ENCODE measurements at places on chromosomes 7 and 10.

- DNase-seq, result no peak
These were observed 11.4 kb upstream of the PTN start for GRCh38 chr7:137354961-137355360.

GRCh38 chr10:110619514-110620397 is 24.4 kb upstream of the RBM20 start:
- DNase-seq, result no peak

- no peak for DNase-seq
These were observed 33.2 kb upstream of the ZNF479 start for GRCh38 chr7:57165285-57165899.

DNA sequence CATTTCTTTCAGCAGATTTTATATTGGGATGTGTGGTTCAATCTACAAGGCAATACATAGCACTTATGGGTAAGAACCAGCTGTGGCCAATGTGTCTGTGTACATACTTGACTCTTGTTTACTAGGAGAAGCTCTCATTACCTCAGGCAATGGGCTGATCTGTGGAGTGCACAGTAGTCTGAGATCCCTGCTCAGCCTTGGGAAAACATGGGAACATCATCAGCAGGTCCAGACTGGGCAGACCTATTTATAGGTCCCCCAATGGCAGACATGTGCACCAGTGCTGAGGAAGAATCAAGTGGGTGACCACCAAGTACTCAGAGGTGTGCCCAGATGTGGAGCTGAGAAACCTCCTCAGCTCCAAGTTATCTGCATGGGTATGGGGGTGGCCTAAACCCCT is 349.7 kb downstream of the KIF20B start:
- DNase-seq, result no peak

GRCh38 chr10:119335671-119336353 is 128.4 kb downstream of the GRK5 start:
- DNase-seq, result peak; percentile 38

DNA sequence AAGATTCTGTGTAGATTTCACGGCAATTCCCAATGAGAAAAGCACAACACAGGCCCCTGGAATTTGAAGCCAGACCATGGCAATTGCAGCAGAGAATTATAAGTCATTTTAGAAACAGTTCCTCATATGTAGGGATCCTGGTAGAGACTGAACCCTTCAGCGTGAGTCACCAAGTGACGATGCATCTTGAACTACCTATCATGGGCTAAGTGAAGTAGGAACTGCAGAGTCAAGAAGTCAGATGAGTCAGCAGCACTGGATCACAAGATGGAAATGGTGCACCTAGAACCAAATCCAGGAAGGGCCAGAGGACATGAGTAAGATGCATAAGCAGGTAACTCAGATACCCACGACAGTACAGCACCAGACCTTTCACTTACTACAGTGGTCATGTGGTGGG is 140.0 kb upstream of the TPK1 start:
- peak; percentile 84 for DNase-seq

- no peak for DNase-seq
These were observed 110.6 kb downstream of the RAB11FIP2 start for GRCh38 chr10:117936141-117936540.

- DNase-seq, result peak; percentile 8
These were observed 138.5 kb downstream of the CPED1 start for GRCh38 chr7:121126801-121127534.

DNA sequence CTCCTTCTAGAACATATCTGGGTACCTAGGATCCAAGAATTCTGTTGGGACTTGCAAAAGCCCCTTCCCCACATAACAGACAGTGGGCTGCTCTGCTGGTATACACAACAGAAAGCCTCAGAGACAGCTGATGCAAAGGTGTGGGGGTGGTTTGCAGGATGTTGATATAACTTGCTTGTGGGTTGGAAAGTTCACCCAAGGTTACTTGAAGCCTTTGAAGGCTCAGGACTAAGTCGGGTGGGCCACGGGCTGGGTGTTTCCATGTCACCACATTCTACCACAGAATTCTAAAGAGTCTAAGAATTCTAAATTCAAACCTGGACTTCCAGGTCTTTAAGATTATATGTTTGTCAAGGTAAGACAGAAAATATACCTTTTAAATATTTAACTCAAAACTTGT is 7.4 kb upstream of the NRCAM start:
- no peak for DNase-seq

DNA sequence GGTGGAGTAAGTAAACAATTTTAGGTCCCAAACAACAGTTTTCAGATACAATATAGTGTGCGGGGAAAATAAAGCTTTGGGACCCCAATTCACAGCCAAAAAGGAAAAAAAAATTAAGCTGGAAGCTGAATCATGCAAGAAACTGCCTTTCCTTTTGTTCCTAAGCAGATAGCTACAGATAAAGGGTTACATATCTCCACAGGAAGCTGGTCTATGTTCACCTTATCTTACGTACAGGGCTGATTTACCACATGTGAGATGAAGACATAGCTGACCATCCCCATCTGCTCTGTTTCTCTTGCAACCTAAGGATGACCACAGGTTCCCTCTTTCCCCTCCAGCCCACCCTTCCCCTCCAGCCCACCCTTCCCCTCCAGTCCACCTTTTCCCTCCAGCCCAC is 14.2 kb upstream of the PFKP start:
- DNase-seq, result no peak

DNA sequence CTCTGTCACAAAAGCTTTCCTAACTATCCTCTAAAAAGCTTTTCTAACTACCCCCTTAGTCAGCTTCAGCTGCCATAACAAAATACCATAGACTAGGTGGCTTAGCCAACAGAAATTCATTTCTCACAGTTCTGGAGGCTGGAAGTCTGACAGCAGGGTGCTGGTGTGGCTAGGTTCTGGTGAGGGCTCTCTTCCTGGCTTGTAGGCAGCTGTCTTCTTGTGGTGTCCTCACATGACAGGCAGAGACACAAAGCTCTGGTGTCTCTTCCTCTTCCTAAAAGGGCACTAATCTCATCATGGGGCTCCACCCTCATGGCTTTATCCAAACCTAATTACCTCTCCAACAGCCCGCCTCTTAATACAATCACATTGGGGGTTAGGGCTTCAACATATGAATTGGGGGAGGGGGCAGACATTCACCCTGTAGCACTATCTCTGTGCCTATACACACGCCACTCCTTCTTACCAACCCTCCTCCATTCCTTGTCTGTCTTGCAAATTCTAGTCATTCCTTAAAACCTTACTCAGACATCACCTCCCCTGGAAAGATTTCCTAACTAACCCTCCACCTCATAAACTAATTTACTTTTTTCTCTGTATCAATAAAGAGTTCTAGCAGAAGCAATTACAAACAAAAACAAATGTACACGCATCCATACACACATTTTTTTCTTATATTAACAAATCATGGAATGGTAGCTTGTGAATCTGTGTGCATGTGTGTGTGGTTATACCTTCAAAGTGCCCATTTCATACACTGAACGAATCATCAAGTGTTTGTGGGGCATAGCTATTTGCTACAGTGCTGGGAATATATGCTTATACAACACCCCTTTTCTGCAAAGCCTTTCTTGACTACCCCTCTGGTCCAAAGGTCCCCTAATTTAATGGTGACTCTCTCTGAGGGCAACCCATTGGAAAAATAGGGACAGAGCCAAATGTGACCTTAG is 26.4 kb downstream of the RHOBTB1 start:
- no peak for DNase-seq

DNA sequence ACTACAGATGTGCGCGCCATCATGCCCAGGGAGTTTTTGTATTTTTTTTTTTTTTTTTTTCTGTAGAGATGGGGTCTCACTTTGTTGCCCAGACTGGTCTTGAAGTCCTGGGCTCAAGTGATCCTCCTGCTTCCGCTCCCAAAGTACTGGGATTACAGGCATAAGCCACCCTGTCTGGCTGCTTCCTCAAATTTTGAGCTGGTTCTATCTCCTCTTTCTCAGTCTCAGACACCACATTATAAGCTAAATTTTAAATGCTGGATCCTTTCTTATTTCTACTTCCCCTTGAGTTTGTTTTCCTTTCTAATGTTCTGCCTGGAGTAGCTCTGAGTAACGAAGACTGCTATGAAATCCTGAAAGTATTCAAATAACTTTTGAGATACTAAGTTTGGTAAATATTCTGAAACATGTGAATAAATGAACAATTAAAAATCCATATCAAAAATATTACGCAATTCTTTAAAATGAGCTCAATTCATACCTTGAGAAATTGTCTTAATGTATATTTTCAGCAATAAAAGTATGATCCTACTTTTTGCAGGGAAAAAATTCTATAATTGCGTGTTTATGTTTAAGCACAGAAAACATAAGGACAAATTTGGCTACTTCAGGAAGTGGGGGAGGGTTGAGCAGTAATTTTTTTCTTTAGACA is 15.0 kb downstream of the TCAF1 start:
- no peak for DNase-seq

GRCh38 chr7:28685644-28686417 is 272.3 kb downstream of the TRIL start:
- DNase-seq, result peak; percentile 97

GRCh38 chr10:89357096-89357495 is 20.8 kb upstream of the IFIT1B start:
- no peak for DNase-seq

GRCh38 chr10:44306147-44306710 is 78.7 kb downstream of the CXCL12 start:
- DNase-seq, result peak; percentile 15

DNA sequence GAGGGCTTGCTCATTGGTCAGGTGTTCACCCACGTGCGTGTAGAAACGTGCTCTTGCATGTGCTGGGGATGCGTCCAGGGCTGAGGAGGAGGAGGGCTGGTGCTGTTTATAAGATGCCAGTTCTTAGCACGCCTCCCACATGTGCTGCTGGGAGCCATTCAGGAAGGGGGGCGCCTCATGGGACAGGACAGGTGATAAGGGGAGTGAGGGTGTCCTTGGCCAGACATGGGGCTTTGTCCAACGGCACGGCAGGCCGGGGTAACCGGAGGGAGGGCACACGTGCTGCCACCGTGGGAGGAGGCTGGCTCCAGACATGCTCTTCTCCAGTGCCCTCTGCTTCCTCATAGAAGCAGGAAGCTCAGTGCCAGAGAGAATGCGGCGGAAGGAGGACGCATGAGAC is 150.0 kb downstream of the ZMYND11 start:
- no peak for DNase-seq

- peak; percentile 84 for DNase-seq
These were observed 23.8 kb downstream of the PFKP start for GRCh38 chr10:3090914-3091787.

DNA sequence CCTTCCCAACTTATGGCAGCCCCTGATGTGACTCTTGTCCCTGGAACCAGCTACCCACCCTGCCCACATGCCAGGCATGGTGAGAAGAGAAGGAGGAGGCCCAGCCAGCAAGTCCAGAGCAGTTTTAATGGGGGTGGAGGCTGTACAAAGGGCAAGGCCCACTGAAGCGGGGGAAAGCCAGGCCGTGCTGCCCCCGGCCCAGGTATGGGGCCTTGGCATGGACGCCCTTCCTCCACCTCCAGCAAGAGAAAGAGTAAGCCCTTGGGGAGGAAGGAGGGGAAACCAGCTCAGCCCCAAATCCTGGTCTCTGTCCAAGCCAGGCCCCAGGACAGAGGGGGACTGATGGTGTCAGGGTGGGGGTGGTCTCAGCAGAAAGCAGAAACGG is 7.0 kb downstream of the NFKB2 start:
- no peak for DNase-seq

- no peak for DNase-seq
These were observed 165.2 kb downstream of the GPR158 start for GRCh38 chr10:25339966-25340365.

DNA sequence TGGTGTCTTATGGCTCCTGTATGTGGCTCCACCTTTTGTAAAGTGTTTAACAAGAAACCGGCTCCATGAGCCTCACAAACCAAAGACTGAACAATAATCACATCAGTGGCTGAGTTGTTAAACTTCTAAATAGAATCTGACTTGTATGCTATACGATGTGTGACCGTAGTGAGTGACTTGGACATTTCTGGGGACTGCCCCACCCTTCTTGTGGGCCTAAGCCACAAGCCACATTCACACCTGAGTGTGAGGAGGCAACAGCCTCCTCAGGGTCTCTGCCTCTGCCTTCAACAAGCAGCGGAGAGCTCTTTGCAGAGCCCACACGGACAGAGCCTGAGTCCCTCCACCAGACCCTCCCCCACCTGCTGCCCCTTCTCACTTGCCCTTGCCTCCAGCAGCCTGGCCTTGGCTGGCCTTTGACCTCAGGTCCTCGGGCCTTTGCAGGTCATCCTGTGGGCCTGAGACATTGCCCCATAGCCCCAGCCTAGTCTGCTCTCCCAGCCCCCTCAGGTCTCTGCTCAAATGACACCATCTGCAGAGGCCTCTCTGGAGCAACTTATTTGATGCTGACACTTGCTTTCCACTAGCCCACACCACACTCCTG is 156.8 kb upstream of the TNS3 start:
- DNase-seq, result no peak

DNA sequence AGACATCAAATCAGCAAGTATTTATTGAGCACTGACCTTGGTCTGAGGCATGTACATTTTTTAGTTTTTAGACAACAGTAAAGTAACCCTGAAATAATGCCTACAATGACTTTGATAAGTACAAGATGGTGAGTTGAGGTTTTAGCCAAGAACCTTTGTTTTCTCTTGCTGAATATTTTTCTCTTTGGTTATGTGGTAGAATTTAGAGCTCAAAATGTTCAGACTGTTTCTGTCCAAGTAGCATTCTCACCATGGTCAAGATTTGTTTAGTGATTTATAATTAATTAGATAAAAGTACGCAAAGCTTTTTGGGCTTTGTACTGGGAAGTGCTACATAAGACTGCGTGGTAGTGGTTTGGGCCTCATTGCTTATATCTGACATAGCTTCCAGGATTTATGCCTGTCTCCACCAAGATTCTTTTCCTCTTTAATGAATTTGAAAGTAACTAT is 102.4 kb downstream of the KAT6B start:
- DNase-seq, result no peak

GRCh38 chr7:9890092-9890491 is 1083.6 kb upstream of the PHF14 start:
- no peak for DNase-seq

DNA sequence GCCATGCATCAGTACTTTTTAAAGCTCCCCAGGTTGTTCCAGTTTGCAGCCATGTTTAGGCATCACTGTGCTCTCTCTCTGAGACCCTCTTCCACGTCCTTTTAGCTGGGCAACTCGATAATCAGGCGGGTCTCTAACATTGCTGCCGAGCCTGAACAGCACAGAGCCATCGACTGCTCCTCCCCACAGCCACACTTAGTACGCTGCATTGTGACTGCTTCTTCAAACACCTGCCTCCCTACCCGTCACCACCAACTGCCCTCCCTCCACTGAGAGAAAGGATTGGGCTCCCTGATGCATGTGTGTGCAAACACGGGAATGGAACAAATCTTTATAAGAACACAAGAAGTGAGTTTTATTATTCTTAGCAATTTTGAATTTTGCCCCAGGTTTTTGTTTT is 11.4 kb upstream of the TACR2 start:
- DNase-seq, result no peak
